ENCODE measurements at places on chromosomes 6 and 20.

GRCh38 chr20:35129647-35130069 lies 17.5 kb downstream of the EDEM2 start:
- no peak for DNase-seq

DNA sequence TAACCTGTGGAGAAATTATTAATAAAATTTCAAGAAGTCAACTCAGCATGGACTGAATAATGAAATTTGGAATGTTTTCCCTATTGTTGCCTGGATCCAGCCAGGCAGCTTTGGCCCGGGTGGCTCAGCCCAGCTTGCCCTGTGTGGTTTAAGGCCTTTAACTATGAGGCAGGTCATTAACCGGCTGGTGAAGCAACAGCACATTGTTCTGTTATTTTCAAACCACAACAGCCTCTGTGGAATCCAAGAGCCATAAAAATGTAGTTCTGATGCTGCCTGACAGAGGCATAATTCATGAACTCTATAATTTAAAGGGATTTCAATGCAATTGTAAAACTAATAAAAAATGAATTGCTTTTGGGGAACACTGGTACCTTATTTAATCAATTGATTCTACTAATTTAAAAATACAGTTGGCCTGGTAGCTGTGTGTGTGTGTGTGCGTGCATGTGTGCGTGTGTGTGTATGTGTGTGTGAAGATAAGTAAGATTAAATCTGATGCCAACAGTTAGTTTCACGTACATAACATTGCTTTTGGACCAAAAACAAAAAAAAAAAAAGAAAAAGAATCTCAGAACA lies 117.7 kb downstream of the RPS12 start:
- DNase-seq = no peak

GRCh38 chr20:61222699-61223098 lies 29.4 kb upstream of the CDH4 start:
- no peak for DNase-seq

- DNase-seq = no peak
Measured at GRCh38 chr6:45609141-45609638, 231.5 kb upstream of the SUPT3H start.

- DNase-seq = no peak
Measured at GRCh38 chr6:84332139-84333034, 104.9 kb upstream of the CEP162 start.

DNA sequence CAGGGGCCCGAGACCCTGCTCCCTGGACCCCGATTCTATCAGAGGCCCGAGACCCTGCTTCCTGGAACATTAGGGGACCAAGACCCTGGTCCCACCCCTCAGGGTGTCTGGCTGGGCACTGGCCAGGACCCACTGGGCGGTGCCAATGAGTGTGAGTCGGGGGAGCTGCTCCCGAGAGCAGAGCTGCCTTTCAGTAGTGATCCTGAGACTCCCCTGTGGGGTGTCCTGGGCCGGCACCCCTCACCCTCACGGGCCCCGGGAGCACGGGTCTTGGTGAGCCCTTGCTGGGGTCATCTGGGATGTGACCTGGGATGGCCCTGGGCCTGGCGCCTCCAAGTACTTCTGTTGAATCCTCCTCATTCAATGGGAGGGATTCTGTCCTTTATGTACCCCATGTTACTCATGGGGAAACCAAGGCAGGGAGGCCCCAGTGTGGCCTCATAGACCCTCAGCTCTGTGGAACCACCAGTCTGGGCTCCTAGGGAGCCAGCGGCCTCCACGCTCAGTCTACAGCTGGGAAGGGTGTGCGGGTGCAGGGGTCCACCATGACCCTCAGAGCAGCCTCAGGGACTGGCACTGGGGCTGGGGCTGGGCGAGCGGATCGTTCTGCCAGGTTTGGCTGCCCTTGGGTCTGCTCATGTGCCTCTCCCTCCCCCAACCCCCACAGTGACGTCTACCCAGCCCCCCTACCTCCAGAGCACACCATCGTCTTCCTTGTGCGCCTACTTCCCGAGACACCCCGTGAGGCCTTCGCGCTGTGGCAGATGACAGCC lies 25.6 kb downstream of the COL20A1 start:
- DNase-seq = no peak

DNA sequence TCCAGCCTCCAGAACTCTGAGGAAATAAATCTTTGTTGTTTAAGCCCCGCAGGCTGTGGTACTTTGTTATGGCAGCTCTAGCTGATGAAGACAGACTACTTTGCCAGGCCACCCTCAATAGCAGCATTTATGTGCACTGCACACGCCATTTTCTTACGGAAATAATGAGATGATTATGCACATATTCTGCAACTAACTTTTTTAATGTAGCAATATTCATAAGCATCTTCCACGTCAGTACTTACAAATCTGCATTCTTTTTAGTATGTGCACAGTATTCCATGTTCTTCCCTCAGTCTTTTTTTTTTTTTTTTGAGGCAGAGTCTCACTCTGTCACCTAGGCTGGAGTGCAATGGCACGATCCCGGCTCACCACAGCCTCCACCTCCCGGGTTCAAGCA lies 46.8 kb upstream of the DSP start:
- no peak for DNase-seq

DNA sequence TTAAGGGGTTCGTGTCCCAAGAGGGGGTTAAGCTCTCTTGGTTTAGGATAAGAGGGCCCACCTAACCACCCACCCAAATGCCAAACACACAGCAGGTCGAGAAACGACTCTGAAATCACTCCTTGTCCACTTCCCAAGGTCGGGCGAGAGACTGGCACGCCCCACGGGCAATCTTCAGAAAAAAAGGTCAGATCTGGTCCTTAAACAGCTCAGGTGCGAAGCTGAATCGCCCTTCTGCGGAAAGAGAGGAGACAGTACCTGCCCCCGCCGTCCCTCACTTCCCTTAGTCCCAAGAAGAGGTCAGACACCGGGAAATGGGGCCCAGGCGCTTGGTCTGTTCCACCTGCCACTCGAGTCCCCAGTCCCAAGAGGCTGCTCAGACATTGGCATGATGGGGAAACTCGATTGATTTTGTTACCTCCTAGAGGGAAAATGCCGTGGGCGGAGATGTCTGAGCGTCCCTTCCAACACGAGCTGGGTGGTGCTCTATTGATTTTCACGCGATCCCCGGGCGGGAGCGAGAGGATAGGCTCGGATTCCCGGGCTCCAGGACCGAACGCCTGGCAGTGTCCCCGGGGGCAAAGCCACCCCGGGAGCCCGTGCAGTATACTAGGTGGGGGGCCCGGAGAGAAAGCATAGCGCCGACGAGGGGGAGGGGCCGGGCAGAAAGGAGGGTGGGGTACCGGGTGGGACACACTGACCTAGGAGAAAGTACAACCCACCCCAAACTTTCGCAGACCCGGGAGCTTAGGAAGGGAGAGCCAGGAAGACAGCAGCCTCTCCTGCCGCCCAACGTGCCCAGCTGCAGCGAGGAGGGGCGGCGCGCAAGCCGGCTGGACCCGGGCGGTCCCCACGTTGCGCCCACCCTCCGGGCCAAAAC lies 1.1 kb upstream of the SAMD5 start:
- DNase-seq = no peak

- peak; percentile 92 for DNase-seq
Measured at GRCh38 chr6:49462927-49463611, at the start of the genes CENPQ and MMUT. Gene CENPQ, plus strand, starts transcription at chr6:49463370. Its CDS starts 6,807 bp downstream, at chr6:49470177. Gene MMUT, minus strand, starts transcription at chr6:49463253. Its CDS starts 3,787 bp downstream, at chr6:49459466.

DNA sequence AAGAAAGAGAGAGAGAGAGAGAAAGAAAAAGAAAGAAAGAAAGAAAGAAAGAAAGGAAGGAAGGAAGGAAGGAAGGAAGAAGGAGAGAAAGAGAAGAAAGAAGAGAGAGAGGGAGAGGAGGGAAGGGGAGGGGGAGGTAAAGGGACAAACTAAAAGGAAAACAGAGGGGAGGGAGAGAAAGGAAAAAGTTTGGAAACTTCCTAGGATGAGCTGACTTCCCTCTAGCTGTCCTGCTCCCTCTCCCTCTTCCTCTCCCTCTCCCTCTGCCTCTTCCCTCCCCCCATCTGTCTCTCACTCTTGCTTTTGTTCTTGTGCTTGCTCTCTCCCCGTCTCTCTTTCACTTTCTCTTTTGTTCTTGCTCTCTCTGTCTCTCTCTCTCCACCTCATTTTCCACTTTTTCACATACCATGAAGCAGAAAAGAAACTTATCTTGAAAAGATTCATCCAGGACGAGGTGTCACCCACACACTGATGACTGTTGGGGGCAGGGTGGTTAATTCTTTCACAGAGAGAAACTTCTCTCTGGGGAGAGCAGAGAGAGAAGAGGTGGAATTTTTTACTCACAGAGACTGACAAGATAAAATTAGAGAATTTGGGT lies 56.4 kb upstream of the DUSP22 start:
- peak; percentile 71 for DNase-seq

DNA sequence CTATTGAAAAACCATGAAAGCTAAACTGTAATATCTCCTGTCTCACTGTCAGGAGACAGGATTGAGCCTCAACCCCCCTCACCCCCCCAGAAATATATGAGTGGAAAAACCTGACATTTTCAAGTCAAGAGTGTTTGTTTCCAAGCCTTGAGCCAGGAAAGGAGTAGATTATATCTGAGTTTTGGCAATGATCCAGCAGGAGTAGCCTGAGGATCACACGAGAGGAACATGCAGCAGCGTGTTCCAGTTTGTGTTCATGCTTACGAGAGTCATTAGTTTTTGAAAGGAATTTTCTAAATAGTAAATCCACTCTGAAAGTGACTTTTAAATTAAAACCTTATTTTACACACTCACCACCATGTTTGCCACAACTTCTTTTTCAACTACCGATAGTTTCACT lies 15.8 kb downstream of the IL22RA2 start:
- no peak for DNase-seq

GRCh38 chr6:43784049-43784855 lies 14.2 kb downstream of the VEGFA start:
- DNase-seq = no peak

DNA sequence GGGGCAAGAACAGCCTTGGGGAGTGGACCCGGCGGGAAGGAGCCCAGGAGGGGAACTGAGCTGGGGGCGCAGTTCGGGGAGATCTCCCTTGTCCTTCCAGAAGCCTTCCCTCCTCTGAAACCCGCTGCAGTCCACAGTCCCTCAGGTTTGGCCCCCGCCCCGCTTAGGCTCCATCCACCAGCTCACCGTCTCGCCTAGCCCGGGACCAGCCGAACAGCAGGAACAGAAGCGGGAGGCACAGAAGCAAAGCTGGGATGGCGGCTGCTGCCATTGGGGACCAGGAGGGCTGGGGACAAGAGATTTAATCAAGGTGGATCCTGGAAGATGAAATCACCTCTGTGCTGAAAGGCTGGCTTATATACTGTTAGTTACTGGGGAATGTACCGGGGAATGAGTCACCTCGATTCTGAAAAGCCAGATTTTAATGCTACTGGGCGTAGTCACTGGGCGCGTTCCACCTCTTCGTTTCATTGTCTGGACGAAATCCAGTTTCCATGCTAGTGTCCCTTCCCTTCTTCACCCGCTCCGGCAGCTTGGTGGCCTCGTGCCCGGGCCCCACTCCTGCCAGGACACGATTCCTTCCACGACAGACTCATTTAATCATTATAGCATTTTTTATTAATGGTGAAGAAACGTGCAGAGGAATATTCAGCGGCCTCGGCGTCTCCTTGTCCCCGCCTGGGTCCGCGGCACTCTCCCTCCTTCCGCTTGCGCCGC lies at the start of gene RAET1L:
Gene RAET1L (minus strand): TSS at position 332 of the 717 bp plus-strand sequence. CDS start 61 bp downstream, at position 271.
- peak; percentile 22 for DNase-seq

DNA sequence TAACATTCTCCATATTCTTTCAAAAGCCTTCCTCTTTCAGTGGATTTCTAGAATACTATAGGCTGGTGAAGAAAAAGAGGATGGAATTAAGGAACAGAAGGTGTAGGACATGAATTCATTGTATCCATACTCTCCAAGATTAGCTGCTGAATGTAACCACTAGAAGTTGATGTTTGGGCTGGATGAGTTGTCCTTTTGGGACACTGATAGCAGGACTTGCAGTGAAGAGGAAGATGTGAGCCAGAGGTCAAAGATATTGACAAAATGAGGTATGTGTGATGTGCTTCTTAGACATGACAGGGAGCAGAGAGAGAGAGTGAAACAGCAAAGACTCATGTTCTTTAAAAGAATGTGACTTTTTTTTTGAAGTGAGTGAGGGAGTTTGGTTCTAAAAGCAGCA lies 134.3 kb upstream of the MAN1A1 start:
- DNase-seq = no peak

DNA sequence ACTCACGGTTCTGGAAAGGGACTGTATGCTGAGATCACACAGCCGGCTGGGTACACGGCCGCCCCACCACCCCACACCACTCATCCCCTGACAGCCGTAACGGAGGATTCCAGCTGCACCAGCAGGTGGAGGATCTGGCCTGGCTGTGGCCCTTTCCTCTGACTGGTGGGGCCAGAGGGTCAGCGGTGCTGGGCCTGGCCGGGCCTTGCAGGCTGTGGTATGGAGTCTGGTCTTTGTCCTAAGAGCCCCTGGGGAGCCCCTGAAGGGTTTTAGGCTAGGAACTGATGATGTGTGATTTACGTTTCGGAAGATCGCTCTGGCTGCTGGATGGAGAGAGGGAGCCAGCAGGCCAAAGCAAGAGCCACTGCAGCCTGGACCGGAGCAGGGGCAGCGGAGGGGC lies 26.6 kb downstream of the NOL4L start:
- no peak for DNase-seq

DNA sequence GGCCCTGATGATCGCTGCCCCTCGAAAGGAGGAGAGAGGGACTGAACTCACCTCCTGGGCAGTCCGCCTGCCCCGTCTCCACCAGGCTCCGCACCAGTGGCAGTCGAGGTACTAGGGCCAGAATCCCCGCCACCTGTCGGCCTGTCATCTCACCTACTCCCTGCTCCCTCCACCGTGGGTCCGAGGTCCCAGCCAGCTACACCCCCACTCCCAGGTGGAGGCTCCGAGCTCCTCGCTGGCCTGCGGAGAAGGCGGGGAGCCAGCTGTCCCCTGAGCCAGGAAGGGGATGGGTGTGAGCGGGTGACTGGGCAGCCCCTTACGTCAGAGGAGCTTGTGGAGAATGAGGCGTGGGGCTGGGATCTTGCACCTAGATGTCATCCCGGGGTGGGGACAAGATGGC lies 1066.5 kb upstream of the MANEA start:
- DNase-seq = no peak

DNA sequence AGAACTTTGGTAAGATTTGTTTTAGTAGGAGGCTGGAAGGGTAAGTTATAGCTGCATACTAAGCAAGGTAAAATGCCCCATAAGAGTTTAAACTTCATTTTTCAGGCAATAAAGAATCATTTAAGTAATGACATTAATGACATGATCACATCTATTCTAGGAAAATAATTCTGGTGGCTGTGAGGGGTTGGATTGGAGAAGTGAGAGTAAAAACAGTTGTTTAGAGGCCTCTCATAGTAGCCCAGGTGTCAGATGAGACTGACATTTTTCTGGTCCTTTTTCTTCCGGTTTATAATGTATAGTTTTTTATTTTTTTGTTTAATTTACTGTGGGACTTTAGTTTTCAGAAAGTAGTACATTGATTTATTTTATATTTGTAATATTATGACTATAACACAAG lies 40.8 kb downstream of the ITCH start:
- DNase-seq = no peak

GRCh38 chr6:13716225-13716954 lies 4.8 kb upstream of the RANBP9 start:
- no peak for DNase-seq

- no peak for DNase-seq
Measured at GRCh38 chr6:112415366-112415765, 68.2 kb downstream of the RFPL4B start.
